ENCODE measurements at places on chromosomes 5 and 9.

GRCh38 chr5:173953528-173954090 is 35.4 kb upstream of the C5orf47 start:
- no peak for DNase-seq

GRCh38 chr5:135211083-135211790 is 177.2 kb upstream of the PITX1 start:
- no peak for DNase-seq

- peak; percentile 57 for DNase-seq
These were observed 217.9 kb downstream of the SPATA31D1 start for GRCh38 chr9:82206490-82206889.

DNA sequence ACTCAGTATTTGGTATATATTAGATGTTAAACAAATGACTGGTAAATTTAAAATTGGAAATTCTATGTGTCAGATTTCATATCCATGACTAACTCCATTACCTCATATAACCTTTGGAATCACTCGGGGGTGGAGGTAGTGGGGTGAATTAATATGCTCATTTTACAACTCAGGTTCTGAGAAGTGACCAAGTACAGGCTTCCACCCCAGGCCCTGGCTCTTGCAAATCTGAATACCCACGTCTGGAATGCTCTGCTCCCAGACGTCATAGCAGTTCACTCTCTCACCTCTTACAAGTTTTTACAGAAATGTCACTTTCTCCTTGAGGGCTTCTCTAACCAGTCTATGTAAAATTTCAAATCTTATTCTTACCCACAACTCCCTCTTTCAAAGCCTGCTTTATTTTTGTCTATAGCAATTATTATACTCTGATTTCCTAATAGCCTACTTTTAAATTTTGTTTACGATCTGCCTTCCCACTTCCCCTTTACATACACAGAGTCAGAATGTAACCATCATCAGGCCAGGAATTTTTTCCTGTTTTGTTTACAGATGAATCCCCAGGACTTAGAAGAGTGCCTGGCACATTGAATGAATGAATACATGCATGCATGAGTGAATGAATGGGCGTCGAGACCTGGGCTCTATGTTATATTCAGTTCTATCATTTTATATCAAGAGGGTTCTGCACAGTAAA is 134.1 kb upstream of the IFNE start:
- DNase-seq = peak; percentile 94

DNA sequence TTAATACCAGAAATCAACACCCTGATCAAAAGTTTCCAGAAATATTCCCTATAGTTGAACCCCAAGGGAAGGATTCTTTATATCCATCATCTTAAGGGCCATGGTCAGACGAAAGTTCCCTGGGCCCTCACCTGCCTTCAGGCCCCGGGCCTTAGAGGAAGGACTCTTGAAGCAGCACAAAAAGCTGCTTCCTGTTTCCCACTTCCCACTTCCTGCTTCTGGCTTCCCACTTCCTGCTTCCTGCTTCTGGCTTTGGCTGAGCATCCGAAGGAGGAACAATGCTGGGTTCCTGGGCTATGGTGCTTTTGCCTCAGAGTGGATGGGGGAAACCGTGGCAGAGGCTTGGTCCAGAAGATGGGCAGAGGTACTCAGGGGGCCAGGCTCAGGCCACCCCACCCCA is 25.8 kb upstream of the DAP start:
- no peak for DNase-seq

- no peak for DNase-seq
These were observed 30.1 kb downstream of the STXBP1 start for GRCh38 chr9:127642082-127642740.

DNA sequence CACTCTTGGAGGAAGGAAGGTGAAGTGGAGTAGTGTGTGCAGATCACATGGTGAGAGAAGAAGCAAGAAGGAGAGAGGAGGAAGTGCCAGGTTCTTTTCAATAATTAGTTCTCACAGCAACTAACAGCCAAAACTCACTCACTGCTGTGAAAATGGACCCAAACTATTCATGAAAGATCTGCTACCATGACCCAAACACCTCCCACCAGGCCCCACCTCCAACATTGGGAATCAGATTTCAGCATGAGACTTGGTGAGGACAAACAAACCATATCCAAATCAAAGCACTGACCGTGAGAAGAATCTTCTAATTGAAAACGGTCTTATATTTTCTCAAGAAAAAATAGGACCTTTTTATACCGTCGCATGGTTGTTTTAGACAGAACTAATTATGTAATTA is 468.7 kb upstream of the TYRP1 start:
- DNase-seq = no peak

- DNase-seq = no peak
These were observed 4.6 kb upstream of the FCN1 start for GRCh38 chr9:134922066-134922931.

- no peak for DNase-seq
These were observed 58.6 kb downstream of the PCDHGC5 start for GRCh38 chr5:141547488-141547887.

DNA sequence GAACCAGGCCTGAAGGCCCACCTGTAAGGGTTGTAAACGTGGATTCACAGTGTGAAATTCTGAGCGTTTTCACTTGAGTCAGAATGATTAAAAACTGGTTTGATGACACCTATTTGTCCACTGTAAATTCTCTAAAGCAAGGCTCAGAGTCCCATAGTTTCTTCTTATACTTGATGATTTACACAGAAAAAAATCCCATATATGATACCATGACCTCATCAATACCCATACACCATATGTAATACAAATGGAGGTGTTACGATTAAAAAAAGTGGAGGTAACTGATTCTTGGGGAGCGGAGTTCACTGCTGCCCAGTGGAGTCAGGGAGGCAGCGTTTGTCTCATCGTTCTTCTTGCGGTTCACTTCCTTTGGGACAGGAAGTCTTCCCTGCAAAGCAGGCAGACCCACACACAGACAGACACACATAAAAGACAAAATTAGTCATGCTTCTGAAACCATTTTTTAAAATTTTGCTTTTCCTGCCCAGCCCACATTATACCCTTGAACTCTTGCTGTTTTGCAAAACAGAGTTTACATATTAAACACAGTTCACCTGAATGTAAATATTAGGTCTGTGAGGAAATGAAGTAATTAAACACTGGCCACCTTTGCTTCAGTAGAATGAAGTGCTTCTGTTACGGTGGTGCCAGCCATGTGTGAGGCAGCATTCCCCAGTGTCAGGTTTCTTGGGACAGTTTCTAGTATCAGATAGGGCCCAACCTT is 26.2 kb downstream of the NREP start:
- DNase-seq = no peak

Measured in mammary epithelial cell (primary cell).